ENCODE measurements at places on chromosomes 1 and 21.

- DNase-seq: no peak
Measured at GRCh38 chr1:243924588-243925349, 74.7 kb upstream of the AKT3 start.

DNA sequence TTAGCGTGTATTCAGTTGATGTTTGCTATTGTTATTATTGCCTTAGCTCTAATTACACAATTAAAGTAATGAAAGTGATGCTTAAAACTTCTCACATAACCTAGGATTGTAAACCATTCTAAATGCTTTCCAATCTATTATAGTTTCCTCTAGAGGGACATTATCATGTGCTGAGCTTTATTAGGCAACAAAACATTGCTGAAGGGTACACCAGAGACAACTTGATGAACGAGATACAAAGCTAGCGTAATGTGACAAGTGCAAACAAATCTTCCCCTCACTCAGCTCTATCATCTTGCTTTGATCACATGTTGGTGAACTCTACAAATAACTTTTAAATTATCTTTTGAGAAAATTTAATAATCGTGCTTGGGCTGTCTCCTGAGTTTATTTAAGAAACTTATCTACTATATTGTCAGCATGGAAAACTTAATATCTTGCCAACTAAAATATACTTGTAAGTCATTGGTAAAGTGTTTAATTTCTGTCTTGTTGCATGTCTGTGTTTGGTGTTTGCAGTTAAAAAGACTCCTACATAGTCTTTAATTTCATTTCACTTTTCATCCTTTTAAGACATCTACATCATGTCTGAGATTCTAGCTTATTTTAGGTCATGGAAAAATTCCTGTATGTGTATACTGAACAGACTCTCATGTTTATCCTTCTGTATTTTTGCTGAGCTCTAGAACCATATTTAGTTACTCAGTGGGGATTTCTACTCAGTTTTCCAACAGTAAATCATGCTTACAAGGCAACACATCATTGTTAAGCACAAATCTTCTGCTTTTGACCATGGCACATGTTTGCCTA is 104.2 kb upstream of the ADAMTS5 start:
- DNase-seq: no peak

- no peak for DNase-seq
Measured at GRCh38 chr1:910881-911721, 12.6 kb upstream of the SAMD11 start.

DNA sequence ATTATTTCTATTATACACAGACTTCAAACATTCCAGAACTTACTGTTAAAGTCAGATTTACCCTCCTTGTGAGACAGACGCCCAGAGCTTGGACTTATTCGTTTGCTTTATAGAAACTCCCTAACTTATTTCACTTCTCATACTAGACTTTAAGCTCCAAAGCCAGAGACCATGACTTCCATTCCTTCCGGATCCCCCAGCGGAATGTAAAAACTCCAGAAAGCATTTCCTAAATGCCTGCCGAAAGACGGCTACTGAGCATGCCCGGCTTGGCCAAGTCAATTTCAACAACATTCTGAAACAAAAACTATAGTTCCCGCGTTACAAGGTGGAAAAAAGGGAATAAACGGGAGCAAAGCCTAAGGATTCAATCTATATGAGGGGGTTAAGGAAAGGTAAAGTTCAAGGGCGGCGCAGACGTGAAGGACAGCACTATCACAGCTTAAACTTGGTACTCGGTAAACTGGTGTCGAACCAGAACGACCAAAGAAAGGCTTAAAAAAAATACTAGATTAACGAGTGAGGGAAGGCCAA is 1.1 kb downstream of the USP48 start:
- no peak for DNase-seq

GRCh38 chr1:8133657-8134430 is 107.7 kb upstream of the ERRFI1 start:
- no peak for DNase-seq

DNA sequence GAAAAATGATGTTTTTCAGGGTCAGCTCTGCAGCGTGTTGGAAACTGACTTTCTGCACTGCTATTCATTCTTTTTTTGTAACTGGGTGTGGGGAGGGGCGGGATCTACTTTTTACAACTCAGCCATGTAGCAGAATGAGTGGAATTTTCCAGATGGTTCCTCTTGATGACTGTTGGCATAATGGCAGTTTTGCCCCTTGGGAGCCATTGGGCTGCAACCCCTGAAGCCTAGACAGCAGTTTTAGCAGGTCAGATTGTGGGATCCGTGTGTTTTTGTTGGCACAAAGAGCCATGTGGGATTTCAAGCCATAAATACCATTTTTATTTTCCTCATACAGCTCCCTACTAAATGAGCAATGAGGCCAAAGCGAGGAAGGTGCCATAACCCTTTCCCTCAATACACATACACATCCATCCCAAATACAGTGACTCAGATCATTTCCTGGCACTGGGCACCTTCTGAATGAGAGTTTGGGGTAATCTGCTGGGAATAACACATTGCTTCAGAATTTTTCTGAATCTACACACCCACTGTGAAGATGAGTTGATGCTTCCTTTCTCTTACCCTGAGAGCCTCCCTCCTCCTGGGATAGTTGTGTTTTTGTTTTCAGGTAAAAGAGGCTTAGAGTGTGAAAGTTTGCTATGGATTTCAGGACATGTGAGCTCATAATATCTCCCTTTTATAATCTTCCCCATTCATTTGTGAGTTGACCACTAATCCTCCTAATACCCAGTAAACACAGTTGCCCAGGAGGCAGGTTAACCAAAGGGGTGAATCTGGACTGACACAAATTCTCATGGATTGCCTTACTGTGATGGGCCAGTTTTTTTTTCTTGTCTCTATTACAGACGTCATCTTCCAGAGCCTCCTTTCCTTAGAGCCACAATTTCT is 13.1 kb downstream of the S100A10 start:
- no peak for DNase-seq

GRCh38 chr21:41678924-41679318 is 87.9 kb downstream of the RIPK4 start:
- no peak for DNase-seq

- peak; percentile 42 for DNase-seq
Measured at GRCh38 chr1:201309416-201309815, 26.1 kb downstream of the PKP1 start.

DNA sequence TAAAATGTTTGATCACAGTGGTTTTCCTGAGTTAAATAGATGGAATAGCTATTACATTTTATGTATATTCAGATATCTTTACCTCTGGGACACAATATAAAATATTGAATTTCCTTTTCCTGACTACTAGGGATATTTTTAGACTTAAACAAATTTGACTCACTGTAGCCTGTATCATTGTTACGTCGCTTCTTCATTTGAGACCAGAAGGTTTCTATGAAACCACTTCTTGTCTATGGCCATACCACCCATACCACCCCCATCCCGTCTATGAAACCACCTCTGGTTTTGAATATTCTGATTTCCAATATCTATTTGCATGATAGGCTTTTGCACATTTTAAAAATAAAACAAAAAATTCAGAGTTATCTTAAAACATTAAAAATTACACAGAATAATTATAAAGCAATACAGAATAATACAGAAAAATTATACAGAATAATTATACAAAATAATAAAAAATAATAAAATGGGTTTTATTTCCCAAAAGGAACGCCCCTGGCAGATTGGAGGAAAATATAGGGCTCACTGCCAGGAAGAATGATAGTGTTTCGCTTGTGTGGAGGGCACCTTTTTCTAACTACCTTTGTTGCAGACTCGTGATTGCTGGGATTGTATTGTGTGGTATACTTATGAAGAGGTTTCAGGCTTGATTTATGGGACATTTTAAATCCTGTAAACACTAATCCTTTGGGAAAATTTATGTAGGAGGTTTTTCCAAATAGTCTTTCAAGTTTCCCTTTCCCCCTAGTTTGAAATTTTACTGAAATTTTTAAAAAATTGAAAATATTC is 4.7 kb downstream of the SPEN start:
- DNase-seq: no peak

DNA sequence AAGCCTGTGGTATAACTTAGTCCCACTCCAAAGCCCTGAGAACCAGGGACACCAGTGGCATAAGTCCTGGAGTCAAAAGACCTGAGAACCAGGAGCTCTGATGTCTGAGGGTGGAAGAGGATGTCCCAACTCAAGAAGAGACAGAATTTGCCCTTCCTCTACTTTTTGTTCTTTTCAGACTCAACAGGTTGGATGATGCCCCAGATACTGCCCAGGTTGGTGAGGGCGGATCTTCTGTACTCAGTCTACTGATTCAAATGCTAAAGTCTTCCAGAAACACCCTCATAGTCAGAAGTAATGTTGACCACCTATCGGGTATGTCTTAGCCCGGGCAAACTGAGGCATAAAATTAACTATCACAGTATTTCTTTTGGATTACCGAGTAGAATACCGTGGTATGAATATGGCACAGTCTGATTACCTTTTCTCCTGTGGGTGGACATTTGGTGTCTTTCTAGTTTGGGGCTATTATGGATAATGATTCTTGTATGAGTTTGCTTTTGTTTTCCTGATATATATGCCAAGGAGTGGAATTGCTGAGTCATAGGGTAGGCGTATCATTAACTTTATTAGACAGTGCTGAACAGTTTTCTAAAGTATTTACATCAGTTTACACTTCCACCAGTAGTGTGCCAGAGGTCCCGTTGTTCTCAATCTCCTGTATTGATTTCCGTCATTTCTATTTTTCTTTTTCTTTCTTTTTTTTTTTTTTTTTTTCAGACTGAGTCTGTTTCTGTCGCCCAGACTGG is 3.2 kb upstream of the CHAF1B start:
- DNase-seq: no peak

GRCh38 chr1:216535751-216536150 is 112.5 kb upstream of the USH2A start:
- no peak for DNase-seq

GRCh38 chr21:15437883-15438282 is 291.9 kb upstream of the USP25 start:
- peak; percentile 28 for DNase-seq

GRCh38 chr1:48677306-48678287 is 99.1 kb downstream of the BEND5 start:
- peak; percentile 58 for DNase-seq

DNA sequence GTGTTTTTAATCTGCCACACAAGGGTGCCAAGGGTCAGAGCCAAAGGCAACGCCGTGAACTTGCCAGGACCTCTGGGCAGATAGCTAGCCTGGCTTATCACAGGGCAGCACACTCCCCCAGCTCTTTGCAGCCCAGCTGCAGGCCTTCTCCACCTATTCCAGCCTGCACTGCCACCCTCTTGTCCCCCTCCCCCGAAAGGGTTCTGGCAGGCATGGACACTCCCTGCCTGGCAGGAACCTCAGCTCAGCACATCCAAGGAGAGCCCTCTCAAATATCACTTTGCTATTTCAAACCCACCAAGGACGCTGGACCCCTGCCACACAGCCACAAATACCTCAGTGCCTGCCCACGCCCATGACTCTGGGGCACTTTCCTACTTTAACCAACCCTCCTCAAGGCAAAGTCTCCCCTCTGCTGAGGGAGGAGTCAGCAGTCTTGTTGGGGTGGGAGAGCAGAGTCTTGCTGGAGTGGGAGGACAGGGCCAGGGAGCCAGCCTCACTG is 9.1 kb downstream of the SSBP3 start:
- DNase-seq: no peak

DNA sequence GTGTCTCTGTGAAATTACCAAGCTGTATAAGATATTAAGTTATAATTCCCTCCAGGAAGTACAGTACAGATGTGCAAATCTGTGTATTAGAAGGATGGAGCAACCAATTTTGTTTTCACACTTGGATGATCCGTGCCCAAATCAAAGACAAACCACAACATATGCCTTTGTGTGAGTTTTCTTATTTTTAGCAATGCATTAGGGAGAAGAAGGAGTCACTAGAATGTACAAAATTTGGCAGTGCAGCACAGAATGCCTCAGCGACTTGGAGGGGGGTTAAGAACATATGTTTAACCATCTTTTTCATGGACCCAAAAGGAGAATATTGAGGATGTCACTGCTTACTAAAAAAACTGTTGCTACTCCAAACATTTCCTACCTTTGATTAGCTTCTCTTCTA is 45.3 kb downstream of the DAB1 start:
- no peak for DNase-seq

DNA sequence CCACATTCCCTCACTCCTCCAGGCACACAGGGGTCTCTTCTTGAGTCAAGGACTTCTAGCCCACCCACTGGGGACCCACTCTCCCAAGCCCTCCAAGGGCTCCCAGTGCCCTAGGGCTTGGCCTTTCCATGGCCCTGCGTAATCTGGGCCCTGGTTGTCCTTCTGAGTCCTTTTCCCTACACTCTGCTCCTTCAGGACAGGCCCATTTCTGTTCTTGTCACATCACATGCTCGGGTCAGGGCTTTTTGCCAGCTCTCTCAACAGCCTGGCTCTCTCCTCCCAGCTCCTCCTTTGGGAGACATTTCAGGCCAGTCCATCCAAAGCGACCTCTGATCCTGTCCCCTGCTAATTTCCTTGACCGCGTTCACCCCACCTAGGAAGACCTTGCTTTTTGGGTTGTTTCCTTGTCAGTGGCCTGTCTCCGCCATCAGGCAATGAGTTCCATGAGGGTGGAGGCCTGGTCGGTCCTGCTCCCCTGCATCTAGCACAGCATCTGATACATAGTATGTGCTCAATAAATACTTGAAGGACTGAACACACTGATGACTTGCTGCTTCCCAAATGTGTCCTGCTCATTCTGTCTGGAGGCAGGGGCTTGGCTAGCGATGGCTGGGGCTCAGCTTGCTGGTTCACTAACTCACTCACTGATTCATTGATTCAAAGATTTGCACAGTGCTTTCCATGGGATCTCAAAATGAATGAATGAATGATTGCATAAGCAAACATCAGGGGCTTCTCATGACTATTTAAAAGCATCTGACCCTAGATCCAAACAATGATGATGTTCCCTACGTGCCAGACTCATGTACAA is 44.8 kb downstream of the DHRS3 start:
- DNase-seq: no peak

- DNase-seq: no peak
Measured at GRCh38 chr1:189899686-189900425, 577.8 kb downstream of the BRINP3 start.

- DNase-seq: no peak
Measured at GRCh38 chr1:173224280-173224892, 17.3 kb upstream of the TNFSF4 start.

DNA sequence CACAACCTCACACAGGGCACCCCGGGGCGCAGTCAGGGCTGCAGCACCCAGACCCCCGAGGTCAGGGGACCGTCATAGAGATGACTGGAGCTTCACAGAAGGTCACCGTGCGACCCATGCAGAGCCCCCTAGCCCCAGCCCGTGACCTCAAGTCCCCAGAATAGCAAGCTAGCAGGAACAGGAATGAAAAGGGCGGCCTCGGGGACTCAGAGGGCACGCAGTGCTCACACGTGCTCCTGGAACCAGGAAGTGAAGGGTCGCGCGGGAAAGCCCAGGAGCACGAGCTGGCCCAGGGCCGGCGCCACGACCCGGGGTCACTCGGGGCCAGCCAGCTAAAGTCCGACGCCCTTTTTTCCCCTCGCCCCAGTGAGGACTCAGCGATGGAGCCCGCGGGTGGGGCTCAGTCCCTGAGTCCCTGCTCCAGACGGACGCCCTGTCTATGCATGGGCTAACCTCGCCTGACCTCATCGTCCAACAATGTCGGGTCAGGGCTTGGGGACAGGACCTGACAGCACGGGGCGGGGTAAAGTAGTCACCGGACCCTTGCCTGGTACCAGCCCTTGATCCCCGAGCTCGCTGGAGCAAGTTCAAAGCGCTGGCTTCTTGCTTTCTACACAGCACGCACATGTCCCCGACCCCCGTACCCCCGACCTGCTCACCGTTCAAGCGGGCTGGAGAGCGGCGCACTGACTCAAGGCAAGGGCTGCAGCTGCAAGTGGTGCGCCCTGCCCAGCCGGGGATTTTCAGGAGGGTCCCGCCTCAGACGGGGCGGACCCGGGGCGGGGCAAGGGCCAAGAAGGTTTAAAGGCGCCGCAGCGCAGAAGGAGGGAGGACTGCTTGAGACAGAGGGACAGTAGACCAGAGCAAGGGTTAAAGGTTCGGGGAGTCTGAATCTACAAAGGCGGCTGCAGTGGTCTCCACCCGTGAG is at the start of gene TAGLN2:
TAGLN2 (minus strand) TSS at position 717 of the 928 bp plus-strand sequence. CDS start 4,998 bp downstream, outside the sequence.
- DNase-seq: peak; percentile 95

Data from GM13977 (cell line).